Anterior cingulate cortex (tissue), 58 donors: ENCODE measurements at places on chromosomes 3 and 15.

DNA sequence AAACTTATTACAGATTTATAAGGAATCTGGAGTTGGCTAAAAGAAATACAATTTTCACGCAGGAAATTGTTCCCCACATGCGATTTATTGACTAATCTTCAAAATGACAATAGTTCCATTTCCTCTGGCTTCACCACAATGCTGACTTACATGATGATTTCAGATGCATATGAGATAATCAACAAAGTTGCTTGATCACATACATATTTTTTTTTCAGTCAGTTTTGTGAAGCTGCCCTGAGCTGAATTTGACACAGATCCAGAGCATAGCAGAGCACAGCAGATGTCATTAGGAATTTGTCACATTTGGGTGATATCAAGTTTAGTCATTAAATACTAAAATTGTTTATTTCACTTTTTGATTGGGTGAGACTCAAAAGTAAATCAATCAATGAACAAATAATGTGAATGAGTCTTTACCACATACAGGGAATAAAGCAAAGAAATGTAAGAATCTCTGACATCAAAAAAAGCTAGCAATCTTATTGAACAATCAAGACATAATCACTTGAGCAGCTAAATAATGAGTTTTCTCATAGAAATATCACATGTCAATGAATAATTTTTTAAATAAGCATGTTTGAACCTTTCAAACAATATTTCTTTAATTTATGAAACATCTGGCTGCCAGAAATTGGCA is 18.3 kb downstream of the CPB1 start:
- no peak for DNase-seq

GRCh38 chr3:69763458-69763857 is 24.2 kb downstream of the MITF start:
- DNase-seq, result no peak

DNA sequence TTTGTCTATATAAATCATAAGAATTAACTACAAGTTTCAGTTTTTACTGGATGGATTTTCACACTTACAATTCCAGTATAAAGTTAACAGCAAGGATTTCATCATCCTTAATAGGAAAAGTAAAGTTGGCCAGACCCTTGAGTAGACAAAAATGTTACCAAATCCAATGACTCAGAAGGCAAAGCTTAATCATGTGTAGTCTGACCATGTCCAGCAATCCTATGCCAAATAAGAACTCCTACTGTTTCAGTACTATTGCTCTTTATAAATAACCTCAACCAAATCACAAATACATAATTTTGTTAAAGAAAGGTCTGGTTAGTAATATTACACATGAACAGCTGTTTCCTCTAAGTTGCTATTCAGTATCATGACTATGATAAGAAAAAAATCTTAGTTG is 35.0 kb downstream of the PLOD2 start:
- DNase-seq, result no peak

DNA sequence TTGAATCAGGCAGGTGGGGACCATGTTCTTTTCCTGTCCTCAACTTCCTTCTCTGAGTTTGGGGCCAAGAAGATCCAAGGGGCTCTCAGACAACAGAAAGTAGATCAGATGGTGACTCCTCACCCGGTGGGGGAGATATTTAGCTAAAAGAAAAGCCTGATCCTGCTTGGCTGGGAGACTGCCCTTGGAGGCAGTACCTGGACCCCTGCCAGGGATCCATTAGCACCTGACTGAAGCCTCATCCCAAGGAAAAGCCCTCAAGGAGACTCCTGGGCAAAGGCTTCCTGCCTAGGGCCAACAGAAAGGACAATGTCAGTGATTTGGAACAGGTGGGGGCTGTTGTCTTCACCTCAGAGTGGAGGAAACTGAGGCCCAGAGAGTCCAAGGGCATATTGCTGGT is 33.5 kb upstream of the HHATL start:
- DNase-seq, result no peak

GRCh38 chr3:117463276-117464115 is 753.9 kb downstream of the TUSC7 start:
- DNase-seq, result no peak

GRCh38 chr3:65548848-65549625 is 489.7 kb downstream of the MAGI1 start:
- peak; percentile 16 for DNase-seq

- DNase-seq, result no peak
Measured at GRCh38 chr15:99592145-99592791, 26.5 kb downstream of the MEF2A start.

DNA sequence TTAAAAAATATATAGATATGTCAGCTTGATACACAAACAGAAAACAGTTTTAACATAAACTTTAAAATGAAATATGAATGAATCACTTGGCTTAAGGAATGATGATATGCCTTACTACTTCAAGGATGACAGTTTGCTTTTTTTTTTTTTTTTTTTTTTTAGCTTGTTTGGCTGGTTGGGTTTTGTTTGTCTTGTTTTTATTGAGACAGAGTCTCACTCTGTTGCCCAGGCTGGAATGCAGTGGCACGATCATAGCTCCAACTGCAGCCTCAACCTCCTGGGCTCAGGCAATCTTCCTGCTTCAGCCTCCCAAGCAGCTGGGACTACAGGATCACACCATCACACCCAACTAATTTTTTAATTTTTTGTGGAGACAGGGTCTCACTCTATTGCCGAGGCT is 14.5 kb downstream of the LRRC2 start:
- DNase-seq, result no peak

- no peak for DNase-seq
Measured at GRCh38 chr15:91776104-91776503, 77.4 kb upstream of the SLCO3A1 start.

GRCh38 chr3:155254445-155254844 is 39.0 kb downstream of the STRIT1 start:
- no peak for DNase-seq

DNA sequence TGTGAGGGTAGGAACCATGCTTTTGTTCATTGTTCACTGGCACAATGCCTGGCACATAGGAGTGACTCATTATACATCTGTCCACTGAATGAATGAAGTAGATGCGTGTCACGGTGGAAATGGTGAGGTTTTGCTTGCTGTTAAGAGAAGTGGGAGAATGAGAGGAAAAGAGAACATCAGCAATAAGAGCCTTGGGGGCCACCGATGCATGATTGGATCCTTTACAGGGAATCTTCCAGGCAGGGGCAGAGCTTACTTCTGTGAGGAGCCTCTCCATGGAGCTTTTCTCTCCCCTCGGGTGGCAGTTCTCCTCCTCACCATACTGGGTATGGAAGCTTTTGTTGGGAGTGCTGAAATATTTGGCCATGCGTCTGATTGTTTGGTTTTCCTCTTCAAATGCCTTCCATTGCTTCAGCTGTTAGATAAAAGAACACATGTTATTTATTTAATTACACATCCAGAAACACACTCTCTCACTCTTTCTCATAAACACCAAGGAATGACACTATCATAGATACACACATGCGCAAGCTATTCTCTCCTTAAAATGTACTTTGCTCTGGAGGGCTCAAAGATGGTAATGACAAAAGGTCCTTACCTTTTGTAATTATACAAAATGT is 78.9 kb upstream of the GSK3B start:
- no peak for DNase-seq

- peak; percentile 57 for DNase-seq
Measured at GRCh38 chr3:14508966-14509795, 31.0 kb downstream of the GRIP2 start.

DNA sequence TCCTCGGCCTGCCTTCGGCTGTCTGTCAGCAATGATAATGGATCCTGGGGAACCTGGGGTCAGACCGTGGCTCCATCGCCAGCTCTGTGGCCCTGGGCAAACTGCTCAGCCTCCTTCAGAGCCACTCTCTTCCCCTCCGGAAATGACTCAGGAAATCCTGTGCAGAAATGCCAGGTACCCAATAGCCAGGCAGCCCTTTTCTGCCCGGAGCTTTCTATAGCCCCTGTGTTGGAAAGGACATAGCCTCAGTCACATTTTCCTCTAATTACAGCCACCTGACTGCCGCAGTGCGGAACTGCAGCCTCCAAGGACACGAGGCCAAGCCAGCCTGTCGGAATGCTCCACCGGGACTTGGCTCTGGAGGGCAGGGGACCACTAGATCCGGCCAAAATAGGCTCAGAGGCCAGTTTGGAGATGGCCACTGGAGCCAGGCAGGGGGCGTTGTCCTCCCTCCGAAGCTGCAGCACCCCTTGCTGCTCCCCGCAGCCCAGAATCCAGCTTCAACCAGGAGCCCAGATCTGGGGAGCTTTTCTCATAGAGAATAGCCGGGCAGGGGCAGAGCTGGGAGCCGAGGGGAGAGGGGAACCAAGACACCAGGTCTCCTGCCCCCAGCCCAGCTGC is 11.6 kb upstream of the ZXDC start:
- no peak for DNase-seq

DNA sequence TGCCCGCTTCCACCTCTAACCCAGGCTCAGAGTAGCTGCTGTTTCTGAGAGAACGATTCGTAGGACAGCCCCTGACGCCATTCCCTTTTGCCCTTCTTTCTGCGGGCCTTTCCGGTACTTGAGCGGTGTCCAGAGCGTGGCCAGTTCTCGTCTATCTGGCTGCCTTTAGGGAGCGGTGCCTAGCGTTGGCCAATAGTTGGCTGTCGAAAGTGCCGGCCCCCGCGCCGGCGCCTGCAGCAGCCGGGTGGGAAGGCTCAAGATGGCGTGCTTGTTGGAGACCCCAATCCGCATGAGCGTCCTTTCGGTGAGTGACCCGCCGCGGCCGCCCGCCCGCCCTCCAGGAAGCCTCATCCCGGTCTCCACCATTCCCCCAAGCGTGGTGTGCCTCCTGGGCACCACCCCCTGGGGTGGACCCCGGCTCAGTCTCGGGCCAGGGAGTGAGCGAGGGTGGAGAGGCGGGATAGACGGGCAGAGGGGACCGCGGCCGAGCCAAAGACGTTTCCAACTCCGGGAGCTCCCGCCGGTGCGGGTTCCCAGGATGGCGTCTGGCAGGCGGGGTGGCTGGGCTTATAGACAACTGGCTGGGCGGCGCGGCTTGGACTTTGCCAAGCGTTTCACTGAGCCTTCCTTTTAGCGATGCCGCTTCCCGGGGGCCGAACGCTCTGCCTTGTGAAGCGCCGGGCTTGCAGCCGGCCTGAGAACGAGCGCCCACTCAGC is at the start of gene ARMC8:
TSS of gene ARMC8 (plus strand) at position 6 of the 717 bp plus-strand sequence. CDS start at position 260, 254 bp downstream.
- peak; percentile 83 for DNase-seq

DNA sequence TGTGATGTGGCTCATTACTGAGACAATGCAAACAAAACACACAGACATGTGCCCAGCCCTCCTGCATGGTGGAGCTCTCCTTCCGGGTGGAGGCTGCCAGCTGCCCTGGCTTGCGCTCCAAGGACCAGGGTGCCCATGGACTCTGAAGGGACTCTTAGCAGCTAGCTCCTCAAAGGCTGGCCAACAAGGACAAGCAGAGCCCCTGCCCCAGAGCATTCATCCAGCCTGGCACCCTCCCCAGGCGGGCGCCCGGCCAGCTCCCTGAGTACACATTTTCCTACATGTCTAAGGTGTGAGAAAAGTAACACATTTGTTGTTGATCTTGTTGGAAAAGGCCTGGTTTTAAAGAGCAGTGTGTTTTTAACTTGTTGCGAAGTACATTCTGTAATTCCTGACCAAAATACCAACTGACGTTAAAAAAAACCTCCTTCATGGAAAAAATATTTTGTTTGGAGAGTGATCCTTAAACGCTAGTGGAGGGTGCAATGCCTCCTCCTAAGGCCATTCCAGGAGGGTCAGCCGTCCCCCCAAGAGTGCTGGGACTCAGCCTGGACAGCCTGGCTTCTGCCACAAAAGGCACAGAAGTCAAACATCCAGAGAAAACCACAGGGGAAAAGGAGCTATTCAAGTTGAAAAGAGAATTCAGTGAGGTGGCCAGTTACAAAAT is 86.9 kb downstream of the KLF15 start:
- DNase-seq, result peak; percentile 37

- no peak for DNase-seq
Measured at GRCh38 chr15:89614164-89614563, 38.9 kb downstream of the TICRR start.

- no peak for DNase-seq
Measured at GRCh38 chr15:78242128-78242527, 7.8 kb upstream of the ACSBG1 start.

DNA sequence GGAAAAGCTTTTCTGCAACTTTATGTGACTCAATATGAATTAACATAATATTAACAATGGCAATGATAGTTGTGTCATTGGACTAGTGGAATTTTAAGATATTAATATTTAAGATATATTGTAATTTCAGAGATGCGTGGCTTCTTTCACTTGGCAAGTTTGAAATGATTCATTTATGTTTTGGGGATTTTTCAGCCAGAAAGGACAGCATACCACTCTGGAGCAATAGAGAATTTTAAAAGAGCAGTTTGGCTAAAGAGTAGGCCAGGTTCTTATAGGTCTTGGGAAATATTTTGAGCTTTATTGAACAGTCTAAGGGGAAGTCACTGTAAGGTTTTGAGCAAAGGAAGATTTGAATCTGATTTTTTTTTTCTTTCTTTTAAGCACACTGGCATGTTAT is 16.5 kb downstream of the GMPS start:
- no peak for DNase-seq

DNA sequence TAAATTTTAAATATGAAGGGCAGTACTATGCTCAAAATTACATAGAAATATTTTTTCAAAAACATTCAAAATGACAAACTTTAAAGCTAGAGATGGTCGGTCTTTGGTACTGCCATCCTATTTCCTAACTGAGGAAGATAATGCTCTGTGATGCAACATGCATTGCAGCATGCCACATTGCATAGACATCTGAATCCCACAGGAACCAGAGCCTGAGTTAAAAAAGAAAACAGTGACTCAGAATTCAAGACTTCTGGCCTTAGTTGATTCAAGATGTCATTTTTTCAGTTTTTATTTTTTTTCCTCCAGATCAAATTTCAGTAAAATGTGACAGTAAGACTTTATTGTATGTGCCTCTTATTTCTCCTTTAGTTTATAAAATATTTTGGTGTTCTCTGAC is 33.1 kb downstream of the TP63 start:
- no peak for DNase-seq

DNA sequence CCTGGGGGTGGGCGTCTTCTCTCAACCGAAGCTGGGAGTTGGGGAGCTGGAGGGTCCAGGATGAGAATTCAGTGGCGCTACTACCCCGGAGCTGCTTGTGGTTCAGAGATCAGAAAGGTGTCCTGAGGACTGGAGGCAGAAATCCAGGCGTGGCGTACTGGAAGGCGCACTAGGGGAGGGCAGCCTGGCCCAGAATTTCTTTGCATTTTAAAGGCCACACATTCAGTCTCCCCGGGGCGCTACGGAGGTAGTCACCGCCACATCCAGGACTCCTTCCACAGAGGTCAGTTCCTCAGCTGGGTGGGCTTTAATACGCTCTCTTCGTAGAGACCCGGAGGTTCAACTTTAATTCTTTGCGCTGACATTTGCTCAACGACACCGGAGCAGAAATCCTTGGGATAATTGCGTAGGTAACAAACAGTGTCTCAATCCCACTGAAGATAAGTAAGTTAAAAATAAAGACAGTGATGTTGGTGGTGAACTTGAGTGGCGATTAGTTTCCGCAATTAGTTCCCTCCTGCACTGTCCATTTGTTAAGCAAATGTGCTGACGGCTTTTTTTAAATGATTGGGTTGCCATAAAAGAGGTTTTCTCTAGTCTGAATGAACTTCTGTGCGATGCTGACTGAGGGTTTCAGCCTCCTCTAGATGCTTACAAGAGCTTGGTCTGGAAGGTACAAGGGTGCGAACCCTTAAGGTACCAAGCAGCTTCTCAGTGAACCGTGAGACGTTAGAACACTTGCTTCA is 535 bp downstream of the MCTP2 start:
- DNase-seq, result no peak

GRCh38 chr3:29176501-29176900 is 104.4 kb upstream of the RBMS3 start:
- DNase-seq, result no peak
